ENCODE measurements at places on chromosomes 2 and 18. TPM values are rescaled to one million over a fixed set of nuclear protein-coding genes. Genes with fewer than 3 reads are reported as not detected.

The ZBTB14 gene
- 23.9 TPM for total RNA-seq

The DAW1 gene
- total RNA-seq, result not detected

The FOXD4L1 gene
- 0.23 TPM for total RNA-seq

The PIEZO2 gene
- total RNA-seq, result not detected

The WBP1 gene
- total RNA-seq, result 23.0 TPM
